ENCODE measurements at places on chromosomes 1 and 21.

DNA sequence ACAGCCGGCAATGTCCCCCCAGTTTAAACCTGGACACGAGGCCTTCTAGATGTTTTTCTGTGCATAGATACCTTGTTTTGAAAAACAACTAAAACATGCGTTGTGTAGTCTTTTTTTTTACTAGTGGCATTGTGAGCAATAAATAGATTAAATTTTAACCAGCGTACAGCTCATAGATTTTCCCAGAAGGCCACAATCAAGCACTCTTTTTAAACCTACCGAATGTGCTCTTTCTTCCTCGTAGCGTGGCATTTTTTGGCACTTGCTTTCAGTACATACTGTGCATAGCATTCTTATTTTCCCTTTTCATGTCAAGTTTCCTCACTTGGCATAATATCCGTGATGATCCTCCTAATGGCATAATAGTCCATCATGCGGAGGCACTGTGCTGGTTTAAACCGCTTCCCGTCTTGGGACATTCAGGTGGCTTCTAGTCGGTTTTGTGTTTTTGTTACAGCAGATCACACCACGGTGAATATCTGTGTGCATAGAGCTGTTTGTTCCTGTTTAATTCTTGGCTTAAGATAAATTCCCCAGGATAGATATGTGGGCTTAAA, 95.3 kb downstream of the PDE9A start:
- no peak for DNase-seq

DNA sequence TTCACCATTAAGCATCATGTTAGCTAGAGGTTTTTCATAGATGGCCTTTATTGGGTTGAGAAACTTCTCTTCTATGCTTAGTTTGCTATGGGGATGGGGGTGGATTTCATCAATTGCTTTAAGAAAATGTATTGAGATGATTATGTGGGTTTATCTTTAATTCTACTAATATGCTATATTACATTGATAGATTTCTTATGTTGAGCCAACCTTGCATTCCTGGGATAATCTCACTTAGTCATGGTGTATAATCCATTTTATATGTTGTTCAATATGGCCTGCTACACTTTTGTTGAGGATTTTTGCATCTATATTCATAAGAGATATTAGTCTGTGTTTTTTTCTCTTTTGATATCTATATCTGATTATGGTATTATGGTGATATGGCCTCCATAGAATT, 70.7 kb downstream of the MAP3K7CL start:
- no peak for DNase-seq

GRCh38 chr1:53461323-53462044, 2.3 kb downstream of the DMRTB1 start:
- no peak for DNase-seq

DNA sequence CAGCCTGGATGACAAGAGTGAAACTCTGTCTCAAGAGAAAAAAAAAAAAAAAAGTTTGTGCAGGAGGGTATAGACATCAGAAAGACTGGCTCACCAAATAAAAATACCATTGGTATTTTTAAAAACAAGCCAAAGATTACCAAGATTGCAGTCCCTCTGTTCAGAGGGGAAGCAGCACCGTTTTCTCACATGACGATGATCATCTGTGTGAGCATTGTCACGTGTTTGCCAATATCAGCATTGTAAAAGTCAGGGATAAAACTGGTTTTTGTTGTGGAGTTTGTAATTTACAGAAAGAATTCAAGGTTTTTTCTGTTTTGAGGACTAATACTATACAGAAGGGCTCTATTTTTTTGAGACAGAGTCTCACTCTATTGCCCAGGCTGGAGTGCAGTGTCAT, 26.5 kb downstream of the ZNF362 start:
- DNase-seq: no peak

GRCh38 chr1:26046246-26047095, 553 bp upstream of the SLC30A2 start:
- DNase-seq: no peak

DNA sequence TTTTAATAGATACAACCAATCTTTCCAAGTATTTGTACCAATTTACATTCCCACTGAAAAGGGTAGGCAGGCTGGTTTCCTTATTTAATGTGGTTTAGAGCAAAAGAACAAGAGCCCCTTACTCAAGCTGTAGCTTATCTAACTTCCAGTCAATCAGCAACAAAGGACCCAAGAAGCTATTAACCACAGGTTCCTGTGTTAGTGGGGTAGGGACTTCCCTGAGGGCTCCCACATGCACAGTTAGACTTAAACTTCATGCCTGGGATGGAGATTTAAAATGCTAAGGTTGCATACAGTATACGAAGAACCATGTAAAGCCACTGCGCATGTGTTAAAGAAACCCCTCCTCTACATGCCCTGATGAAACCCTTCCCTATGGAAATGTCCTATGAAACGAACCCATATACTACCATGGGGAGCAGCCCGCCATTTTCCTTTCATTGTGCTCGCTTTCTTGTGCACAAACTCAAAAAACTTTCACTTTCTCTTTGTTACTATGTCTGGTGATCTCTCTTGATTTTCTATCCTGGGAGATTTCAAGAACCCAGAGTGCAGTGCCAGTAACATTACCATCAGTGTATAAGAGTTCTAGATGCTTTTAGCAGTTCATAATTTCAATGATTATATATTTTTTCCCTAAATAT, 23.3 kb upstream of the ST6GALNAC5 start:
- DNase-seq: no peak

GRCh38 chr1:213256438-213257087, 205.5 kb downstream of the RPS6KC1 start:
- no peak for DNase-seq

GRCh38 chr1:53207726-53208125, 11.1 kb downstream of the CPT2 start:
- DNase-seq: no peak

GRCh38 chr1:235566084-235566483, 61.8 kb upstream of the B3GALNT2 start:
- no peak for DNase-seq

DNA sequence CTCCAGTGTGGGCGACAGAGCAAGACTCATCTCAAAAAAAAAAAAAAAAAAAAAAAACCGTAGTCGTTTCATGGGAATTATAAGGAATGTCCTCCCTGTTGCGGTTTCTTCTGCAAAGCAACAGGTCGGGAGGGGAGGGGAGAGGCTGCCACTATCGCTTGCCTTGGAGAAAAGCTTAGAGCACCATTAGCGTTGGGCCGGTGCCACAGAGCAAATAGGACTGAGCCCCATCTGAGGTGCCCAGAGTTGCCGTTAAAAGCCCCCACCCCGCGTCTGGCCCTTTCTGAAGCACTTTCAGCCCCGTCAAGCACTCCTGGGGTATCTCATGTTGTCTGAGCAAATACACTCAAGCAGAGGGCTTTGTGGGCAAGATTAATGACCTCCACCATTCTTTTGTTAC, 2.2 kb downstream of the RIPPLY3 start:
- DNase-seq: no peak

GRCh38 chr1:193115629-193116227, 6.1 kb upstream of the CDC73 start:
- DNase-seq: peak; percentile 78

GRCh38 chr1:2320760-2321667, 70.3 kb downstream of the MORN1 start:
- DNase-seq: no peak

DNA sequence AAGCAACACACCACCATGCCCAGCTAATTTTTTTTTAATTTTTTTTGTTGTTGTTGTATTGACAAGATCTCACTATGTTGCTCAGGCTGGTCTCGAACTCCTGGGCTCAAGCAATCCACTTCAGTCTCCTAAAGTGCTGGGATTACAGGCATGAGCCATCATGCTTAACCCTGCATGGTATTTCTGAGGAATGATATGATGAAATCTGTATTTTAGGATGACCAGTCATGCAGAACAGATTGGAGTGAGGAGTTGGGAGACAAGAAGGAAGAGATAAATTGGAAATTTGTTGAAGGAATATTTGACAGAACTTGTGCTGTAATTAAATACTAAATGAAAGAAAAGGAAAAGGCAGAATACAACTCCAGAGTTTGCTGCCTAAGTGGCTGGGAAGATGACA, 4.7 kb upstream of the NDUFS5 start:
- no peak for DNase-seq

DNA sequence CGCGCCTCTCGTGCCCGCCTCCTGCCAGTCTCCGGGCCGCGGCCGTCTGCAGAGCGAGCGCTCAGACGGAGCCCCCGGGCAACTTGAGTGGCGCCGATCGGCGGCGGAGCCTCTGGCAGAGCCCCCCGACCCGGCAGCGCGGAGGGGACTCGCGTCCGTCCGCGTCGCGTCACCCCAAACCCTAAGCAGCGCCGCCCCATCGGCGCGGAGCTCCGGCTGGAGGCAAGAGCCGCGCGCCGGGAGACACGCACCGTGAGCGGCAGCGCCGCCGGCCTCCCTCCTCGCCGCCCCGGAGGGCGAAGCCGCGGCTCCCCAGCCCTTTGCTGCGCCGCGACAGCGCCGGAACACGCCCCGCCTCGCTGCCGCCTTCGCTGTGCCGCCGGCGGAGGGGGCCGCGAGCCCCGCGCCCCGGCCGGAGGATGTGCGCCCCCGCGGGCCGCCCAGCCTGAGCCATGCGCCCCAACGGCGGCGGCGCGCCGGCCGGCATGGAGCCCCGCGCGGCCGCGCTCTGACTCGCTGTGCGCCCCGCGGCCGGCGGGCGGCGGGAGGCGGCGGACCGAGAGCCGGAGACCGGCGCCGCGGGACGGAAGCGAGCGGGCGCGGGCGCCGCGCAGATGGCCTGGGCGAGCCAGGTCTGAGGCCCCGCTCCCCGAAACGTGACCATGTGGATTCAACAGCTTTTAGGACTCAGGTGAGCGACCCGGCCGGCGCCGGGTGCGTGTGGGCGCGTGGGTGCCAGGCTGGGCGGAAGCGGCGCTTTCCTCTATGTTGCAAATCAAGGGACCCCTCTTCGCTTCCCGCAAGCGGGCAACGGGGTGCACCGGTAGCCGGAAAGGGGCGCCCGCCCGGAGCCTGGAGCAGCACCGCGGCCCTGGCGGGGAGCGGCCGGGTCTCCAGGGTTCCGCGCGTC, 610 bp downstream of the AJAP1 start:
- no peak for DNase-seq

DNA sequence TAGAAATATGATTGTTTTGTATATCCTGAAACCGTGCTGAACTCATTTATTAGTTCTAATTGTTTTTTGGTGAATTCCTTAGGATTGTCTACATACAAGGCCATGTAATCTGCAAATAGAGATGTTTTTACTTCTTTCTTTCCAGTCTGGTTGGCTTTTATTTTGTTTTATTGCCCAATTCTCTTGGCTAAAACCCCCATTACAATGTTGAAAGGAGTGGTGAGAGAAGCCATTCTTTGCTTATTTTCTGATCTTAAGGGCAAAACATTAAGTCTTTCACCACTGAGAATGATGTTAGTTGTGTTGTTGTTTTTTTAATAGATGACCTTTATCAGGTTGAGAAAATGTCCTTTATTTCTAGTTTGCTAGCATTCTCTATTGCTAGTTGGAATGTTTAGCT, 157.3 kb downstream of the NTMT2 start:
- DNase-seq: no peak

- no peak for DNase-seq
Measured at GRCh38 chr1:97996880-97997279, 76.0 kb upstream of the DPYD start.

DNA sequence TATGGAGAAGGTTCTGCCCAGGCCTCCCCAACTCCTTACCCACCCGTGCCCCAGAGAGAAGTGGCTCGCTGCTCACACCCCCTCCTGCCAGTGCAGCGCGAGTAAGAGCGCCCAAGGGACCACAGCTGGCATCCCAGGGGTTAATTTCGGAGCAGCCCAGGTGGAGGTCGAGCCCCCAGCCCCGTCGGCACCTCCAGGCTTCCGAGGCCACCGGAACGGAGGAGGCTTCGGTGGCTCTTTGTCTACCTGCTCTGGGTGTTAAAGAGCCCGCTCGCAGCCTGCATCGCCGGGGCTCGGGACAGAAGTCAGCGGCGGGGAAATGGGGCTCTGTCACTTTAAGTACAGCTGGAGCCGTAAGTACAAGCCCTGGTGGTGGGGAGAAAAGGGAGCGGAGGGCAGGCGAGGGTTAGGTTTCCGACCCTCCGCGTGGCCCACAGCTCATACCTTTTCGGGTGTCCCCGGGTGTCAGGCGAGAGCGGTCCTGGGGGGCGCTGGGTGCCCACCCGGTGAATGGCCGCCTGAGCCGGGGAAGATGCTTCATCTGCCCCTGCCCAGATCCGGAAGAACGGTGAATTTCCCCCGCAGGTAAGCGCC, 89.4 kb upstream of the IPO9 start:
- DNase-seq: no peak

DNA sequence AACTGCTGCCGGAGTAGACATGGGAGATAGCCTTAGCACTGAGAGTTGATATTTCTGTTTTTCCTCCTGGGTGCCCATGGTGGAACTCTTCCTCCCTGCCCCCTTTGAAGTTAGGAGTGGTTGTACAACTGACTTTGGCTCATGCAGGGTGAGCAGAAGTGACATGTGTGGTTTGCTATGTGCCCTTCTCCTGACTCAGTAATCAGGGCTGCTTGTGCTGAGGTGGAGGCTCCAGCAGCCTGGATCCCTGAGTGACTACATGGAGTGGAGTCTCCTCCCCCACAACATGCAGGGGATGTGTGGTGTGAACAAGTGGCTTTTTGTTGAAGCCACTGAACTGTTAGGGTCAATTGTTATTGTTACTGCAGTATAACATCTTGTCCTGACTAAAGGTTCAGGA, 261.6 kb downstream of the CAMTA1 start:
- DNase-seq: no peak

DNA sequence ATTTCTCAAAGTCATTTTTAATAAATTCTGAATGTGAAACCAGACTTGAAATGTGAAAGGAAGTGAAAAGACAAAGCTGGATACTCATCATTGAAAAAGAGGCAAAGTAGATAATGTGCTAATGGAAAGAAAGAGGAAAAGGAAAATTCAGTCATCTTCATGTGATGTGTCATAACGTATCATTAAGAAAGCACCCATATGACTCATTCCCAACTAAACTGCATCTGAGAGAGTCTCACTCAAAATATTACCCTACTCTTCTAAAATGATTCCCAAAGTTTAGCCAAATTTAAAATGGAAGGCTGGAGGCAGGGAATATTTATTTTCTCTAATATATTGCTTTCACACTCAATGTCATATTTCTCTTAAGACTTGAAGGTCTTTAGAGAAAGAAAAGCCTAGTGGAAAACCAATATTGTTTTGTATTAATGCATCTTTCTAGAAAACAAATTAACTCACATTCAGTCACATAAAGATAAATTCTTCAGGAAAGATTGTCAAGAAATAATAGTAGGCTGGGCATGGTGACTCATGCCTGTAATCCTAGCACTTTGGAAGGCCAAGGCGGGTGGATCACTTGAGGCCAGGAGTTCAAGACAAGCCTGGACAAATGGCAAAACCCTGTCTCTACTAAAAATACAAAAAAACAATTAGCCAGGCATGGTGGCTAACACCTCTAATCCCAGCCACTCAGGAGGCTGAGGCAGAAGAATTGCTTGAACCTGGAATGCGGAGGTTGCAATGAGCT, 129.9 kb downstream of the SLC30A10 start:
- DNase-seq: no peak
